ENCODE measurements at places on chromosomes 6 and 20.

- no peak for DNase-seq
Observed at GRCh38 chr6:13985663-13986325, 61.0 kb downstream of the RNF182 start.

DNA sequence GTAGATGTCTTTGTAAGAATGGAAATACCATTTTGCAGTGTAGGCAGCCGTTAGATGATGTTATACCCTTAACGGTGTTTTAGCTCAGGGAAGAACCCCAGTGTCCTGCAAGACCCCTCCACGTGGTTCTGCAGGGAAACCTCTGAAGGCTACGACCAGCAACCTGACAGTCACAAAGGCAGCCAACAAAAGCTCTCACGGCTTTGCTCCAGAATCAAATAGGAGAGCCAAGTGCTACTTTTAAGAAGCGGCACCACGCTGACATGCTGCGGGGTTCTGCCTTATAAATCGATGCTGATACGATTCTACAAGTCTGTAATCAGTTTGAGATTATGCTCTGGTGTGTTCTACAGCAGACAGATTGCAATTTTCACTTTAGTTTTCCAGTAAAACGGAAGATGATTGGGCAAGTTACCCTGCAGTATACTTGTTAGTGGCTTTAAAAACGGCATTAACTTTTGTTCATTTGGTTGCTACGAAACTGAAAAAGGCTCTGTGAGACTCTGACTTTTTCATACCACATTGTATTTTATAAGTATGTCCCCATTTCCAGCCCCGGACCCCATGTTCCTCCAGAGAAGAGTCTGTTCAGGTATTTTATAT lies 312.9 kb downstream of the SAMD5 start:
- DNase-seq, result no peak

- DNase-seq, result no peak
Observed at GRCh38 chr20:35276408-35276807, 1.5 kb downstream of the MMP24OS start.

GRCh38 chr20:47222468-47223119 lies 133.9 kb downstream of the ZMYND8 start:
- no peak for DNase-seq

DNA sequence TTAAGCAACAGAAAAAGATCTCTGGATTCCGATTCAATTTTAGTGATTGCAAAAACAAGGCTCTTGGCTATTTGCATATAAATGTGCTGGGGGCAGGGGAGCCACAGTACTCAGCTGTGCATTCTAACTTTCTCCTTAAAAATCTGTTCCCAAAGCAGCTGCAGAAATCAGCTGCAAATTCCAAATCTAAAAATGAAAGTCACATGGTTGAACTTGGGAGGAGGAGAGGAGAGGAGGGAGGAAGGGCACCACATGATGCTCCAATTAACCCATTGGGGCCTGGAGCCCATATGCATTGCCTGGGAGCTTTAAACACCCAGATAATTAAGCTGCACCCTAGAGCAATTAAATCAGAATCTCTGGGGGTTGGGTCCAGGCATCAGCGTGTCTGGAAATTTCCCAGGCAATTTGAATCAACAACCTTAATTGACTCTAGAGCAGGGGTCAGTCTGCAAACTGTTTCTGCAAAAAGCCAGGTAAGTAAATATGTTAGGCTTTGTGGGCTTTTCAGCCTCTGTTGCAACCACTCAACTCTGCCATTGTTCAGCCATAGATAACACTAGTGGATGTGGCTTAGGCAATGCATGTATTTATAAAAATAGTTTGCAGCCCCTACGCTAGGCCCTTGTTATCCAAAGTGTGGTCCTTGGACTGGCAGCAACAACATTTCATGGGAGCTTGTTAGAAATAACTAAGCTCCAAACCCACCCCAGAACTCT lies 508.1 kb downstream of the KIF16B start:
- no peak for DNase-seq

DNA sequence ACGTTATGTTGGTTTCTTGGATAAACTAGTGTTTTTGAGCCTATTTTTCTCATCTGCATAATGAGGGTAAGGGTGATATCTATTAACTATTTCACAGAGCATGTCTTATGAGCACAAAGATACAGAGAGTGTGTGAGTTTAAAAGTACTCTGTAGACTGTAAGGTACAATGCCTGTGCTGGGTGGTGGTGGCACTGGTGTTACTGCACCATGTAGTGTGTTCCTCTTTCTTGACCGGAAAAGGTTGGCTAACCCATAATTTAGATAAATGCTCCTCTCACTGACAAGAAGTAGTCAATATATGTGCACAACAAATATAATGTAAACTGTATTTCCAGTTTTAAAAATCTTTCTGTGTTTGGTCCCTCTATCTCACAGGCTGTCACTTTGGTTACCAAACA lies 116.2 kb upstream of the MMS22L start:
- no peak for DNase-seq

DNA sequence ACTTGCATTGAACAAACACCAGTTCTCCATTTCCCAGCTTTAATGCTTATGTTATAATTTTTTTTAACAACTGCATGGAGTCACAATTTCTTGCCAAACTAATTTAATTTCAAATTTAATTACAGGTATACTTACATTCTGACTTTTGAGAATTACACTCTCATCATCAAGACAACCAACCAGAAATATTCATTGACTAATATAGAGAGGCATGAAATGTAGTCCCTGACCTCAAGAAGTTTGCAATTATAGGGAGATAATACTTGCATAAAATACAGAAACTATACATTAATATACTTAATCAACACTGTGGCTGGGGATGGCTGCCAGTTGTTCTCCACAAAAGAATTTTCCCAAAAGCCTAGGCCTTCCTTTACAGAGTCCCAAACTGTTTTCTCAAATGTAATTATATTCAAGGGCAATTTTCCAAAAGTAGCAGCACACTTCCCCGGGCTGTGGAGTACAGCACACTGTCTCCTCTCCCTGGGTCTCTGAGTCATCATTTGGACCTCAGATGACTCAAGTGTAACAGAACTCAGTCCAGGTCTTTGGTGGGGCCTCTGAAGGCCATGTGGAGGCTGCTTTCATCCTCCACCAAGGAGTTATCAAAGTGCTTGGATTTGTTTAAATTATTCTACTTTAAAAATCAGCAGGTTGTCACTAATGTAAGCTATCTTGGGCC lies 114.1 kb downstream of the KIF16B start:
- peak; percentile 56 for DNase-seq

DNA sequence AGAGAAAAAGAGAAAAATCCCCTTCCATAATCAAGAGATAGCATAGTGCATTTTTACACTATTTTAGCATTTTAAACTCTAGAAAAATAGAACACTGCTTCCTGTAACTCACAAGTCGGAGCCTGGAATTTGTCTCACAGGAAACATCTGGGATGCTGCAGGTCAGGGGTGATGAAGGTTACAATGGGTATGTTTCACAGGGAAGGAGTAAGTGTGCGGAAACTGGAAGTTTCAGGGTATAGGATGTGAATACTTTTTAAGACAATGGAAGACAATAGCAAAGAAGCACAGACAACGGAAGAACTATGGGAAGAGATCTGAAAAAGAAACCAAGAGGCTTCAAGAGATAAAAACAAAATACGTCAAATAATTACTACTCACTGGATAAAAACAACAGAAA lies 361.0 kb upstream of the MARCKS start:
- DNase-seq, result no peak

GRCh38 chr20:37528446-37529213 lies 954 bp upstream of the BLCAP start:
- DNase-seq, result no peak

GRCh38 chr6:165389534-165389933 lies 80.1 kb upstream of the C6orf118 start:
- DNase-seq, result no peak

GRCh38 chr20:50624351-50625016 lies 66.9 kb downstream of the RIPOR3 start:
- no peak for DNase-seq

- DNase-seq, result no peak
Observed at GRCh38 chr20:58022711-58023110, 205.7 kb downstream of the ANKRD60 start.

DNA sequence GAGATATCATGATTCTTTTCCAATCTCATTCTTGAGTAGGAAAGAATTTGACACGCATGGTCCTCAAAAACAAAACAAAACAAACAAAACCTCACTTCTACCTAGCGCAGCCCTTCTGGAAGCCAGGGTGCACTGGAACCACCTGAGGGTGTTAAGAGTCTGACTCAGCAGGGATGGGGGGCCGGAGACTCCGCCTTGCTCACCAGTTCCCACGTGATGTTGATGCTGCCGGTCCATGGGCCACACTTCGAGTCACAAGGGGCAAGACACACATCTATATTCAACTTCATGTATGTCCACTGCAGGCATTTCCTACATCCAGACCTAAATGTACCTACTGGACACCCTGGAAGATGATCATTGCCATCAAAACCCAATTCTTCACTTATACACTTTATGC lies 30.4 kb downstream of the BFSP1 start:
- no peak for DNase-seq

DNA sequence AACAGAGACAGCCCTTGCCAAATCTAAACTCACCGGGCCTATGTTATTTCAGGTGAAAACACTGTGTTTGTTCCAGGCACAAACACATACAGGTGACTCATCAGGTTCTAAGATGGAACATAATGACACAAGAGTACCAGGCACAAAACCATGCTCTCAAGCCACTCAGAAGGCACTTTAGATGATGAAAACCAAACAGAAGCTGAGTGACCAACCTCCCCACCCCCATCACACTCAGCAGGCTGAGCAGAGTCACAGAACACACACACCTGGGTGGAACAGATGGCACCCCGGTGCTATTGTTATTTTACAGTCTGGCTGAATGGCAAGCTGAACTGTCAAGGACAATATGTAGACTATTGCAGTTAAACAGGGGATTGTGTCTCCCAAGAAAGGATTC lies 20.6 kb upstream of the NKX2-2 start:
- DNase-seq, result no peak

DNA sequence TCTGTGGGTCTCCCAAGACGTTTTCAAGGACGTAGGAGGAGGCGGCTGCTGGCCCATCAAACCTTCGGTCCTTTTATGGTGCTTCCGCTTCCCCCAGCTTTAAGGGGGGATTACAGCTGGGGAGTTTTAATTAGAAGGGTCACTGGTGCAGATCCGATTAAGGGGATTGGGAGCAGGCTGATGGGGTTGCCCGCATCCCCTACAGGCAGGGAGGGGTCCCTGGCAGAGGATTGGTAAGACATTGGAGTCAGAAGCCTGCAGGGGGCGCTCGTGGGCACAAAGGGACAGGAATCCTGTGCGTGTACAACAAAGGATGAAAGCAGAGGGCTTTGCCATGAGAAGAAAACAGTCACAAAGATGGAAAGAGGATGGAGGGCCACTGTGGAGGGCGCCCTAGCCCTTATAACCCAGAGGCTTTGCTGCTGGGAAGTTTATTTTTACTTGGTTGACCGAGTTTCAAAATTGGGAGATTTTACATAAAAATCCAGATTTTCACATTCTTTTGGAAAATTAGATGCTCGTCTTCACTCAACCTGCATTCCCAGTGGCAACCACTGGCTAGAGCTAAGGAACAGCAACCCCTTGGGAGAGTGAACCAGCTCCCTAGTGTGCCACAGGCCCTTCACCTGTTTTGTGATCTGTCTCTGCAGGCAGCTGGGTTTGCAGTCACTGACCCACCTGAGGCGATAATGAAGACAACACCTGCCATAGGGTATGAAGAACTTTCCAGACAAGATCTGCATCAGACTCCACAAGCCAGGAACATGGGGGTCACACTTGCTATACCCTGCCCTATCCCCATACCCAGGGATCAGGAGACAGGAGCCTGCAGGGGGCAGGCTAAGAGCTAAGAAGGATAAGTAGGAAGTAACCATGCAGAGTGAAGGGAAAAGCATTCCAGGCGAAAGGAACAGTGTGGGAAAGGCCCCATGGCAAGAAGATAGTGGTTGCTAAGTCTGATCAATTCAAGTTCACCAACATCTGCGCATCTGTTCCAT lies 97.7 kb downstream of the KCNB1 start:
- DNase-seq, result peak; percentile 24

DNA sequence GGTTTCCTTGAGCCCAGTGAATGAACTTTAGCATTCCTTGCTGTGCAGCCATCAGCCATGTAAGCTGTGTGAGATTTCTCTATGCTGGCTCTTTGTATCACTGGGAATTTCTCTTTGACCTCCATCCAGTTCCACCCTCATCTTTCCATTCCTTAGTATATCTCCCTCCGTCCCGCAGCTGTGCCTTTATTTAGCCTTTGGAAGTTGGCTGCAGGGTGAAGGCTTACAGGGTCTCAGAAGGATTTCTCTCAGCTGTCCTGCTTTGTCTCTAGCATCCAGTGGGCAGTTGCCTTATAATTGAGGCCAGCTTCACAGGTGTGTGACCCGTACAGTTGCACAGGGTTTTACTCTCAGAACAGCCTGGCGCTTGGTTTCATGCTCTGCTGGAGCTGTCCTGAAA lies 144.3 kb downstream of the PXDC1 start:
- DNase-seq, result no peak

GRCh38 chr6:14440215-14440910 lies 322.8 kb downstream of the CD83 start:
- peak; percentile 45 for DNase-seq

DNA sequence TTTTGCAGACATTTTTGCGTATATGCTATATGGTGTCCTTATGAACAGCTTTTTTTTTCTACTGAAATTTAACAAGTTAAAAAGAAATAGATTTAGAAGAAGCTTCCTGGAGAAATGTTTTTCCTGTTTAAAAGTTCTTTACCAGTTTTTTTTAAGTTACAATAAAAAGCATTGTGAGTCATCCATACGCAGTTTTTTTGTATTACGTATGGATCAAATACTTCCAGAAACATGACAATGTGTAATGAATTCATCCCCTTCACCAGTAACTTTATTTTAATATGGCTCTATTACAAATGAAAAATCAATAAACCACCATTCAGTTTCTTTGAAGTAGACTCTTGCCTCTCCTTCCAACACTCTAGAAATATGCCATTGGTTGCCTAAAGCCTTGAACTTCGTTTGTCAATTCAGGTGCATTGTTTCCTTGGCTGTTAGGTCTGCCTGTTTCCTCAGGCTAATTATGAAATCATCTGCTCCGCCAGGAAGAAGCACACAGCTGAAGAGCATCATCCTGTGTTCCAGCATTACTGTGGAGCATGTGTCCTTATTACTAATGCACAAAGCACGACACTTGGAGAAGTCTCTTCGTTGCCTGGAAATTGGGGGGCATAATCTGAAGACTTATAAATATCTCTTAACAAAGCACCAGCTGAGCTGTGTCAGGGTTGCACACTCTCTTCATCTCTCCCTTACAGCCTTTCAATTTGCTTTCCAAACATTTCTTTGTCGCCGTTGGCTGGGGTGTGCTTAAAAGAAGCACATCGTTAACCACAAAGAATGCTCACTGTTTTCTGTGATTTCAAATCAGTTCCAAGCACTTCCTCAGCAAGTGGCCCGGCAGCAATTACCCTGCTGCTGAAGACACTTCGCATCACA lies 9.6 kb downstream of the MOXD1 start:
- DNase-seq, result no peak

DNA sequence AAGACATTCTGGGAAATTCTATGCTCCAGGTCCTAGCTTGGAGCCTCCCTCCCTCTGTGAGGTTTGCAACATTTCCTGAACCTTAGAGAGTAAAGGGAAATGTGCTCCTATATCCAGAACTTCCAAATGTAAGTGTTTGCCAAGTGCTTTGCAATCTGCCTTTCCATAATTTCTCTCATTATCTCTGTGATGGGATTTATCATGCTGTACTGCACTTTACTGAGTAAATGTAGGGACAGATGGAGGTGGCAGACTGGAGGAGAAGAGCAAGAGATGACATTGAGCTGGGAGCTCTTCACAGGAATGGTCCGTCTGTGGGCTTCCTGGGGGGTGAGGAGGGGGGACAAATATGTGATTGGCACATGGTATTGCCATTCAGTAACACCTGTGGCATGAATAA lies 184.3 kb downstream of the SOX4 start:
- DNase-seq, result peak; percentile 80
